CD4-positive, alpha-beta memory T cell (primary cell): ENCODE measurements at places on chromosomes 5 and 9.

GRCh38 chr9:78630966-78631365, 334.0 kb downstream of the PSAT1 start:
- DNase-seq, result no peak

DNA sequence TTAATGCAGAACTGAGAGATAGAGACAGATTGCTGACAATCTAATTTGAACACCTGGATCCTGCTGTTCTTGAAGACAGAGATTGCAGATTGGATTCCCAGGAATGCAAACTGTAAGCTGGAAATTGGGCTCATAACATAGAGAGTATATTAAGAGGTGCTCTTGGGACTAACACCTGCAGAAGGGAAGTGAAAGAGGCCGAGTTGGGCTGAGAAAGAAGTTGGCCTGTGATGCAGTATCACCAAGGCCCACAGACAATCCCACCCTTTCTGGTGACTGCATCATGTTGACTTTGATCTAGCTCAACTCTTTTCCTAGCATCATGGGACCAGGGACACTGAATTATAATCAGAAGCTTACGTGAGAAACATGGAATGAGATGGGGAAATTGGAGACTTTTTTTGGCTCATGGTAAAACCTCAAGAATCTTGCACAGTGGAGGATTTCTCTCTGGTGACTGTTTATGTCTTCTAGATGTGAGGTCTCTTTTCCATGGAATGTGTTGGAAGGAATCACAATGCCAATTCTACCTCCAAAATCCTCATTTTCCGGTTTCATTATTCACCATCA, 36.5 kb upstream of the NUDT12 start:
- no peak for DNase-seq

DNA sequence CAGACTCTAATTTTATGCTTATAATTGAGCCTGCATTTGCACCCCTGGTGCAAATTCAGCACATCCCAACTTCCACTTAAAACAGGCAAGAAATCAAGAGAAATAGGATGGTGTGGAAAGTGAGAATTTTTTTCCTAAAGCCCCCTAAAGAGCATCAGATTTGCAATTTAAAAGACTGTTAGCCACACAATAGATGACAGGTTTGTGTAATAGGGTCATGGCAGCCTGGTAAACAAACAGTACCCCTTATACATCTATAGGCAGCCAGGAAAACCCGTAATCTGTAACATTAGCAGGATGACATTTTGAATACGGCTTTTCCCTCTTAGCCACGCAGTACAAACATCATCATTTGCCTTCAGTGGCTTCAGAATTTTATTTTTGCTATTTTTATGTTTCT, 17.2 kb downstream of the EBF1 start:
- no peak for DNase-seq

- no peak for DNase-seq
Measured at GRCh38 chr5:147586832-147587231, 77.0 kb upstream of the DPYSL3 start.

- no peak for DNase-seq
Measured at GRCh38 chr9:127089631-127090081, 32.8 kb downstream of the ANGPTL2 start.

- DNase-seq, result no peak
Measured at GRCh38 chr5:147887026-147887627, 8.6 kb downstream of the SCGB3A2 start.

DNA sequence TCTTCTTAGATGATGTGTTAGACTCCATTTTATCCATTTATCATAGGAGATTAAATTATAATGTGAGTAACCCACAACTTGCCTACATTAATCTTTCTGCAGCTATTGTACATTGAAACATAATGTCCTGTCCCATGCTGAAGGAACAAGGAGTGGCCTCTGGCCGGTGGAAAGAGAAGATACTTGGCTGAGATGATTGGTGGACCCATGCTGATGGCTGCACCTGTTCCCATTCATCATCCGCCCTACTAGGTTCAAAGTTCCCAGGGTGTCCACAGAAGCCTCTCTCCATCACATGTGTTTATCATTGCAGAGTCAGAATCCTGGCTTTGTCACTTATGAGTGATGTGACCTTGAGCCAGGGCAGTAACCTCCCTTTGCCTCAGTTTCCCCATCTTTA, 24.7 kb downstream of the FBXL7 start:
- no peak for DNase-seq

- no peak for DNase-seq
Measured at GRCh38 chr9:34405719-34406118, 29.0 kb upstream of the MYORG start.

DNA sequence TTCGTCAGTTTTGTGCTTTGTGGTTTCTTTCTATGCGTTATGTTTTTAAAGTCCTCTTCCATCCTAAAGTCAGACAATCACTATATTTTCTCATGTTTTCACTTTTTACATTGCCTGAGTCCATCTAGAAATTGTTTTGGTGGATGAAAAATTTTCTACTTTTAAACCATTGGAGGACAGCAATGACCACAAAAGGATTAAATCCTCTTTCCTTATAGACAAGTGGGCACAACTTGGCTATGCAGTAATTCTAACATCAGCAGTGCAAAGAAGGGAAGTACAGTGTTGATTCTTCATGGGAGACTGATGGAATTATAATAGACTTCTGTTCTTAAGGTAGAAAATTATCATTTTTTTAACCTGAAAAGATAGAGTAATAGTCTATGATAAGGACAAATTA, 75.5 kb downstream of the PALM2AKAP2 start:
- no peak for DNase-seq

DNA sequence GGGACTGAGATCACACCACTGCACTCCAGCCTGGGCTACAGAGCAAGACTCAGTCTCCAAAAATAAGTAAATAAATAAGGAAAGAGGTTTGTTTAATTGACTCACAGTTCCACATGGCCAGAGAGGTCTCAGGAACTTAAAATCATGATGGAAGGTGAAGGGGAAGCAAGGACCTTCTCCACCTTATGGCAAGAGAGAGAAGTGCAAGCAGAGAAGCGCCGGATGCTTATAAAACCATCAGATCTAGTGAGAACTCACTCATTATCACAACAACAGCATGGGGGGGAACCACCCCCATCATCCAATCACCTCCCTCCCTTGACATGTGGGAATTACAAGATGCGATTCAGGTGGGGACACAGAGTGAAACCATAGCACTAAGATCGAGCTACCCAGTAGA, 22.8 kb upstream of the RGMB start:
- DNase-seq, result no peak

DNA sequence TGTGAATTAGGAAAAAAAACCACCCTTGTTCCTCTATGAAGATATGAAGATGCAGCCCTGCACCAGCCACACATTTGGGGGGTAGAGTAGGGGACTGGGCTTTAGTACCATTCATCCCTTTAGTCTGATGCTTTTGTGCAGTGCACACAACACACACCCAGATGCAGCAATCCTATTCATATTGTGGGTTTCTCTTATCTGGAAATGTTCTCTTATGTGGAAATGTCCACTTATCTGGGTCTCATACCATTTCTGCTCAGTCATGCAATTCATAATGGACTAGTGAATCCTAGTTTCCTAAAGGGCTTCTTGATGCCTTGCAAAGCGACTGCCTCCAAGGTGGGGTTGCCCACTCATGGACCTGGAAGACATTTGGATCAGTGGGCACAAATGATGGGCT, 47.8 kb downstream of the C9orf152 start:
- DNase-seq, result no peak

DNA sequence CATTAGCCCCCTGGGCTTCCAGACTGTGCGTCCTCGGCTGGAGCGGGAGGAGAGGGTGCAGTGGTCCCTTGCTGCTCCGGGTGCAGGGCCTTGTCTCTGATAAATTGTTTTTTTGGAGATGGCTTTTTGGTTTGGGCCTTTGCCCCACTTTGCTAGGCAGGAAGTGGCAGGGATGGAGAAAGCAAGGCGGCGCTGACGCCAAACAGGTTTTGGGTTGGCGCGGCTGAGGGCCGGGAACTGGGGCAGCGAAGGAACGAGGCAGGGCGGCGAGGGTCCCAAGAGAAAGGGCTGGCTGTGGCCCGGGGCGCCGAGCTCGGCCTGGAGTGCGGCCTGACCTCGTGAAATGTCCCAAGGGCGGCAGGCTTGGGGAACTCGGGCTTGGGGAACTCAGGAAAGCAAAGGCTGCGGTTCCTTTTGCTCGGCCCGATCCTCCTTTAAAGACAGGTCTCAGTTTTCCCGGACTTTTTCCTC, 4.1 kb downstream of the LHX2 start:
- no peak for DNase-seq

- no peak for DNase-seq
Measured at GRCh38 chr9:79980432-79980831, 408.7 kb downstream of the TLE4 start.

DNA sequence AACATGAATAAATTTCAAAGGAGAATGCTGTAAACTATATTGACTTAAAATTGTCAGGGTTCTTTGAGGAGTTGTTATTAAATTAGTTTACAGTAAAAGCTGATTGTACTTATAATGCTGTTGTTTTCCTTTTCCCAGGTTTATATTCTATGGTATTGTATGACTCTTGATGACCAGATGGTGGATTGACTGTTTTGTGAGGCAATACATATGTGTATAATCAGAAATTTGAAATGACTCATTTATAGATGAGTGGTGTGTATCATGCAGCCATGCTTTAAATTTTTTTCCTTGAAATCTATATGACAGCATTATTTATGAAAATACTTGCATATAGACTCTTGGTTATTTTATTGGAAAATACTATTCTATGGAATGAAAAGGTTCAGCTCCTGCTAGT, 195.3 kb downstream of the CNTLN start:
- DNase-seq, result no peak

- DNase-seq, result no peak
Measured at GRCh38 chr5:72541501-72542225, 34.5 kb upstream of the ZNF366 start.

DNA sequence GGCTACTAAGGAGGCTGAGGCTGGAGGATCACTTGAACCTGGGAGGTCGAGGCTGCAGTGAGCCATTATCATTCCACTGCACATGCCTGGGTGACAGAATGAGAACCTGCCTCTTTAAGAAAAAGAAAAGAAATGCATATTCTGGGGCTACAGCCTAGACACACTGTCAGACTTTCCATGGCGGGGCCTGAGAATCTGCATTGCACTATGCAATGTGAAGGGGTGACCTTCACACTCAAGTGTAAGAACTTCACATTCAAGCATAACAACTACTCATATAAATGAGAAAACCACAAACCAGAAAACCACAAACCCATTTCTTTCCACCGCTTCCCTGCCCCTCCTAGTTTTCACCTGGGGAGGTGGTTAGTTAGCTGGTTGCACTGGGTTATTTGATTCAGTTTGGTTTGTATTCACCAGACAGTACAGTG, 18.0 kb upstream of the FBP2 start:
- no peak for DNase-seq

DNA sequence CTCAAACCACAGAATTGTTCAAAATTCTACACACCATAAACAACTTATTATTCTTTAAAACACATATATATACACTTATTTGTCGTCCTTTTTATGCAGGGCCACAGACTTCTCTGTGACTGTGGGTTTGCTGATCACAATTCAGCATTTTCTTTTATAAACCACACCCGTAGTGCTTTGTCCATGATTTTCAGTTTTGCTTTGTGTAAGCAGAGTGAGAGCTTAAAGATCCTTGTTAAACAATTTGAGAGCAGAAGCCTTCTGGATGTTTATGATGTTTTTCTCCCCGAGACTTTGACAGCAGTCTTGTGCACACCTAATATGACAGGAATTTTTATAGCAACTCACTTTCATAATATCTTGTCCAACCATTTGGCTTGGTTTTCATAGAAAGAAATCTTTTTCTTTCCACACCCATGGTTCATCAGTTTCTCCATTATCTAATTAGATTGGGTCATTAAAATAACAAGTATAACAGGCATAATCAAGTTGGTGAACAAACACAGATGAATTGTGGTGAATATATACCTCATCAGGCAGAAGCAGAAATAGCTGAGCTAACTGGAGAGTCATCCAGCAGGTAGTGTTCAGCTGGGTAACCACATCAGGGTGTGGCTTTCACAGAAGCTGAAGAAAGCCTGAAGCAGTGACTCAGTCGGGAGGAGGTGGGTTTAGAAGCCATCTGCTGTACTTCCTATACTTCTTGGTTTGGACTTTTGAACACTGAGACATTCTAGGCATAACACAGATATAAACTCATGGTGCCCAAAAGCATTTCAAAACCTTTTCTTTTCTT, 232.8 kb downstream of the DOCK8 start:
- DNase-seq, result peak; percentile 63

GRCh38 chr9:27209034-27209433, 87.9 kb downstream of the EQTN start:
- DNase-seq, result no peak

GRCh38 chr5:83922699-83923098, 202.0 kb upstream of the HAPLN1 start:
- no peak for DNase-seq

DNA sequence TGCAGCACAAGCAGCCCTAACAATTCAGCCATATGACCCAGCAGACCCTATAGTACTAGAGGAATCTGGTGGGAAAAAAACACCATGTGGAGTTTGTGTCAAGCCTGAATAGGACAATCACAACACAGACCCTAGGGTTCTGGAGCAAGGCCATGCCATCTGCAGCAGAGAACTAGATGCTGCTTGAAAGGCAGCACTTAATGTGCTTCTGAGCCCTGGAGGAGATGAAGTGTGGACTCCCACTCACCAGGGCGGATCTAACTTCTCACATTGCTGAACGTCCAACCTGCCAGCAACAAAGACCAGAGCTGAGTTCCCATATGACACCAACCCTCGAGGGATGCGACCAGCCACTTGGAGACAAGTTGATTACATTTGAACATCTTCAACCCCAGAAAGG, 43.2 kb downstream of the GABBR2 start:
- no peak for DNase-seq

DNA sequence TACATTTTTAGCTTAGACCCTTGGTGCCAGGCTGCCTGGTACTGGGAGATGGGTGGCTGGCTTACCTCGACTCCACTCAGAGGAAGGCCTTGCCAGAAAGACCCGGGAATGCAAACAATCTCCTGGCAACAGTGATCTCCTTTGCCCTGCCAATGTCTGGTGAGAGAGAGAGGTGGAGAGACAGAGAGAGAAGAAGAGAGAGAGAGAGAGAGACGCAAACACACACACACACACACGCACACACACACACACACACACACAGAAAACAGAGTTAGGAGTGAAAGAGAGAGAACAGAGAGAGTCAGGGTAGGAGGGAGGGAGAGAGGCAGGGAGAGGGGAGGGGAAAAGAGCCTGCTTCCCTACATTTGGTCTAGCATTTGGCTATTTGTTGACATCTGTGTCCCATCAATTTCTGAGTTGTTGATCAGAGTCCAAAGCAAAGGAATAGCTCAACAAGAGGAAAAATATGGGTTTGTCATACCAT, 181.6 kb upstream of the MAP1B start:
- DNase-seq, result no peak

DNA sequence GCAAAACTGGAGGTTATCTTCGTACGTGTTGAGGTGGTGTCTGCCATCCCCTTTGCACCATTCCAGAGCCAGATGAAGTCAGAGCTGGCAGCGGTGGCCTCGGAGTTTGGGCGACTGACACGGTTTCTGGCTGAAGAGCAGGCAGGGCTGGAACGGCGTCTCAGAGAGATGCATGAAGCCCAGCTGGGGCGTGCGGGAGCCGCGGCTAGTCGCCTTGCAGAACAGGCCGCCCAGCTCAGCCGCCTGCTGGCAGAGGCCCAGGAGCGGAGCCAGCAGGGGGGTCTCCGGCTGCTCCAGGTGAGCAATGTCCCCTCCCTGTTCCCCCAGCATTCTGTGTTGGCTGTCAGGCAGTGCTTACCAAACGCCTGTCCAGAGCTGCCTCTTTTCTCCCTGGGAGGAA, 9.5 kb downstream of the TRIM41 start:
- DNase-seq, result no peak
